Stimulated activated CD8-positive, alpha-beta memory T cell treated with anti-CD3 and anti-CD28 coated beads, Interleukin-2, amount 100 ng/mL, for 1 hour (primary cell): ENCODE measurements at places on chromosomes 7 and 10.

DNA sequence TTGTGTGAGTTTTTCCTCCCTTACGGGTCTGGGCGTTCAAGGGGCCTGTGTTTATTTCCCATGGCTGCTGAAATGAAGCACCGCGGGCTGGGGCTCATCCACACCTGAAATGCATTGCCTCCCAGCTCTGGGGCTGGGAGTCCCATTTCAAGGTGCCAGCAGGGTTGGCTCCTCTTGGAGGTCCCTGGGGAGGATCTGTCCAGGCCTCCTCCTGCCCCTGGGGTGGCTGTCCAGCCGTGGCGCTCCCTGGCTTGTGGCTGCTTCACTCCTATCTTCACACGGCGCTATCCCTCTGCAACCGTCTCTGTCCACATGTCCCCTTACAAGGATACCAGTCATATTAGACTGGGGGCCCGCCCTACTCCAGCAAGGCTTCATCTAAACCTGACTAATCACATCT, 41.1 kb upstream of the CNPY1 start:
- DNase-seq = no peak

DNA sequence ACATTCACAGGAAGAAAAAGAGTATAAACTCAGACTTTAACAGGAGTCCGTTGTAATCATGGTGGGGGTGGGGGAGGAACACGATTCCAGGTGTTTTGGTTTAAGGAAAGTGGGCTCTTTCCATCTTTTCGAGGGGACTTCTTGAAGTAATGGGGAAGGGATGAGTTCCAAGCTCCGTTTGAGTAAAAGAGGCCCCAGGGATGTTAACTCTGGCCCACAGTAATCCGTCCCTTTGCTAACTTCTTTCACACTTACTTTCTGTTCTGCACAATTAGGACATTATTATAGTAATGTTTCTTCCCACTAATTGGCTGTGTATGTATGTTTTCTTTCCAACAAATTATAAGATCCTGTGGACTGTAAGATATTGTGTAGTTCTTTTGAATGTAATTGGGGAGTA, 374.4 kb downstream of the BBS9 start:
- DNase-seq = no peak

- DNase-seq = no peak
Measured at GRCh38 chr7:100719523-100720278, 567 bp upstream of the EPO start.

GRCh38 chr7:90396420-90396819, 6.8 kb upstream of the CLDN12 start:
- DNase-seq = no peak

- no peak for DNase-seq
Measured at GRCh38 chr7:44167920-44168319, 21.3 kb downstream of the GCK start.

DNA sequence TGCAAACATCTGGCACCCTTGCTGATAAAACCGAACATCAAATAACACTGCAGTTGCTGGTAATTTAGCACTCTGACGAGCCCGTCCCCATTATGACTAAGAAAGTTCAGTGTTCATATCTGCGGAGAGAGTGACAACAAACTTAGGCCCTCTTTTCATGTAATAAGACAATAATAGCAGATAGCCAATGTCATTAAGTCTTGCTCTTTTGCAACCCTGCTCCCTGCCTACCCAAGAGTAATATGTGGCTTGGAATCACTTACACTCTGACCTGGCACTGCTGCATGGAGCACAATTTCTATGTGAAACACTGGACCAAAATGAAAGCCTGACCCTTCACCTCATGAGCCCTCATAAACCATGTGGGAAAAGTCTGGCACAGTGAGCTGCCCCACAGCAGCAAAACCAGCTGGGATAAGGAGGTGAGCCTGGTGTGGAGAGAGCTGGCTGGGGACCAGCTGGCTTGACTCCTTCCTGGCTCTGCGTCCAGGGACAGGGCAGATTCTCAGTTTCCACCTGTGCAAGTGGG, 86.5 kb downstream of the HIPK2 start:
- DNase-seq = no peak

DNA sequence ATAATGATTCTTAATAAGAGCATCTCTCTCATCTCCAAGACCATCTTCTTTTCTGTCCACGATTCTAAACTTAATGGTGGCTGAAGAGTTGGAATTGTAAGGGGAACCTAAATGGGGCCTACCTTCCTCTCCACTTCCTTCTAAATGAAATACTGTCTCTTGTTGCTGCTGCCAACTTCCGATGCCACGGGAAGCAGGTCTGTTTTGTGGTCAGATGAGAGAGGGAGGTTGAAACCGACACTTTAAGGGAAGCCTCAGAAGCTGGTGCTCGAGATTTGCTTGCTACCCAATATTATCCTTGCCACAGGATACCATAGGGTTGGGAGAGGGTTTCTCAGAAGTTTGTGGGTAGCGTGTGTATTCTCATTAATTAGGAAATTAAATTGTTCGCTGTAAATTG, 464.1 kb downstream of the SUGCT start:
- DNase-seq = no peak

GRCh38 chr10:31926765-31927564, 1.7 kb downstream of the ARHGAP12 start:
- no peak for DNase-seq

- no peak for DNase-seq
Measured at GRCh38 chr10:104092749-104093148, 7.1 kb upstream of the COL17A1 start.

DNA sequence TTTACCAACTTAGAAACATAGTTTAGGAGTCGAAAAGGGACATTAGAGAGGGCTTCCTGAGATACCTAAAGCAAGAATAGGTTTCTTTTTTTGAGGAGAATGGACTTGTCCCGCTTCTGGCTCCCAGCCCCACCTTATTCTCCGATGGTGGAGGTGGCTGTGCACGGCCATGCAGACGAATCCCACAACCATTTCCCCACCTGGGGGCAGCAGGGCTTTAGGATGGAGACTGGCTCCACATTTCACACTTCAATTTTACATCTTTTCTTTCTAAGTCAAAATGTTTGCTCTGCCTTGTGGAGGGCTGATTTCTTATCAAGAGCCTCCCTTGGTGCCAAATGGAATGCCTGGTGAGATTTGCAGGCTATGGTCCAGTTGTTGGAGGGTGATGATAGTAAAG, 118.5 kb downstream of the GLRX3 start:
- DNase-seq = no peak

GRCh38 chr10:131532745-131533341, 221.3 kb upstream of the TCERG1L start:
- no peak for DNase-seq

GRCh38 chr7:18179093-18179492, 151.4 kb upstream of the PRPS1L1 start:
- DNase-seq = no peak

- no peak for DNase-seq
Measured at GRCh38 chr10:124921261-124921660, 20.7 kb upstream of the ZRANB1 start.

DNA sequence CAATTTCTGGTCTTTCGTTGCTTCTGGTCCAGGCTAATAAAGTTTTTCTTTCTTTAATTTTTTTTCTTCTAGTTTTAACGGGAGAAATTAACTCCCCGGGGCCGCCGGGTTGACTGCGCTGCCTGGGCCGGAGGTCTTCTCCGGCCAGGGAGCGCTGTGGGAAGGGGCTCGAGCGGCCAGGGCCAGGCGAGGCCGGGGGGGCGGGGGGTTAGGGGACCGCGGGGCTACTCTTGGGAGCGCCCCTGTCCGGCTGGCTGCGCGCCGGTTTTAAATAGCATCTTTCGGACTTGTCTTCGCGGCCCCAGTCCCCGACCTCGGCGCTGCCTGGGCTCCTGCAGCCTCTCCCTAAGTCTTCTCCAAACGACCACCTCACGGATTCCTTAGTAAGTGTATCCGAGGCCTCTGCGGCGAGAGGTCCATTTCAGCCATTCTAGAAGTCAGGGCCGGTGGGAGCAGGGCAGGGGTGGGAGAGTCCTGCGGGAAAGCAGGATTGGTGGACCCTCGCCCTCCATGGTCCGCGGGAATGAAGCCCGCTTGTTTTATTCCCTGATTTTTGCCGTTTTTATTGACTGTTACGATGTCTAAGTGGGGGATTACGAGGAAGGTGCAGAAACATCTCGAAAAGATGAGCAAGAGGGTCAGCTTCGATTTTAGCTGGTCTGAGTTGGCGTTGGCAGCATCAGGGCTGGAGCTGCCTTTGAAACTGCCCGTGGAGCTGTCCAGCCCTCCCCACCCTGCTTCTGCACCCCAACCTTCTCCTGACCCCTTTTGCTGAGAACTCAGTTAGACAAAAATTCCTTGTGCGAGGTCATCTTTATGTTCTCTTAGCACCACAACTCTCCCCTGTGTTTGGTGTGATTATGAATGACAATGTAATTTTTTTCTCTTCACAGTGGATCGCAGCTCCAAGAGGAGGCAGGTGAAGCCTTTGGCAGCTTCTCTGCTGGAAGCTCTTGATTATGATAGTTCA, 555 bp downstream of the PHF14 start:
- no peak for DNase-seq

GRCh38 chr7:329691-330281, 39.8 kb downstream of the FOXL3 start:
- no peak for DNase-seq

GRCh38 chr7:155543011-155543876, 3.1 kb downstream of the CNPY1 start:
- no peak for DNase-seq

DNA sequence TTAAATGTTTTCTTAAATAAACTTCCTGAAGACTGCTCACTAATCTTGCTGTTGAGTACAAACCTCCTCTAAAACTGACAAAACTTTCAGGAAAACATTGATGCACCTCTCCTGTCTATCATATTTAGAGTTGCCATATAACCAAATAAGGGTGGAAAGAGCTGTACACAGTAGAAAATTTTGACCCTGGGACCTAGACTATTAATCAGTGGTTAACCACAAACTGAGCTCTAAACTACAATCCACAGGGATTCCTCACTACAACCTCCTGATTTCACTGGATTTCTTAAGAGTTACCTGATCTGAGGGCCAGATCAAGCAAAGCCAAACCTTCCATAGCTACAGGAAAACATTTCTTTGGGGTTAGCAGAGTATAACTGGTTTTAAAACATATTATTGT, 39.9 kb upstream of the WNT16 start:
- no peak for DNase-seq

DNA sequence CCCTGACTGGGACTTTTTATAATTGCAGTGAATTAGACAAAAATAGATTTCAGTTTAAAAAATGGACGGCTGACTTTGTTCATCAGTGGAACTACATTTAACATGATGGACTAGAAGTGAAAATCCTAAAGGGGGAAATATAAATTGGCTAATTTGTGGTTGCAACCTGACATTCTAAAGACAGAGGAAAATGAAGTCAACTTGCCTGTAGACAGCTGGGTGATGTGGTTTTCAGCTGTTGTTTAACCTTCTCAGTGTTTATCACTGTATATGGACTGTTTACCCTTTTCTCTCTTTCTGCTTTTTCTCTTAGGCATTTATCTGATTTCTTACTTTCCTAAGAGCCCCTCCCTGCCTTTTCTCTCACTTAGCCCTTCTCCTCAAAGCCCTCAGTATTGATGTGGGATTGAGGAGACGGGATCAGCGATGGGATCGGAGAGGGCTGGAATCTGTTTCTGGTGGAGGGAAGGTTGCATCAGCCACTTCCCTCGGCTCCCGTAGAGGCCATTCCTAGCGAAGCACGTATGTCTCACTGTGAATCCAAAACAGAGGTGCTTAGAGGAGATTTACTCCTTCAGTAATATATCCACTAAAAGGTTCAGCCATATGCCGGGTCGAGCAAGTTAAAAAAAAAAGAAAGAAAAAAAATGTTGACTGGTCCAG, 109.0 kb upstream of the KLF6 start:
- DNase-seq = no peak

DNA sequence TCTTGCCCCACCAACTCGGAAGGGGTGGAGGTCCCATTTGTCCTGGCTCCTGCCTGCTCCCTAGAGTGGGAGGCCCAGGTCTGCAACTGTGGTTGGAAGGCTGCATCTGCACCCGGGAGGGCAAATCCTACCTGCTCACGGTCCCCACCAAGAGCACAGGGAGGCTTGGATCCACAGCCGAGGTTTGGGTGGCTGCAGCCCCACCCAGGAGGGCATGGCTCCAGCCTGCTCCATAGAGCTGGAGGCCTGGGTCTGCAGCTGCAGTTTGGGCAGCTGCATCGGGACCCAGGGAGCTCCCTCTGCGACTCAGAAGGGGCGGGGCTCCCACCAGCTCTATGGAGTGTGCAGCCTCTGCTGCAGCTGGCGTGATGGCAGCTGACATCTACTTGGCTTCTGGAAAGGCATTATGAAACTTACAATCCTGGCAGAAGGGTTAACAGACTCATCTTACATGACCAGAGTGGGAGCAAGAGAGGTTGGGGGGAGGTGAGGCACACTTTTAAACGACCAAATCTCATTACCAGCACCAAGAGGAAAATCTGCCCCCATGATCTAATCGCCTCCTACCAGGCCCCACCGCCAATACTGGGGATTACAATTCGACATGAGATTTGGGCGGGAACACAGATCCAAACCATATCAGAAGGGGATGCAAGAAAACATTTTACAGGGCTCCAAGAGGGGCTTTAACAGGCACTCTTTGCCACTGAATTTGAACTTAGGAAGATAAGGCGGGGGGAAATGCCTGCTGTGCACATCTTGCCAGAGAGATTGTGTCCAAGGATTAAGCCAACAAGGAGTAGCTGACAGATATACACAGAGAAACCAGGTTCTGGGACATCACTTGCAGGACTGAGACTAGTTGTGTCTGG, 8.2 kb upstream of the BLVRA start:
- no peak for DNase-seq

GRCh38 chr7:29488977-29489376, 74.7 kb upstream of the PRR15 start:
- DNase-seq = no peak

DNA sequence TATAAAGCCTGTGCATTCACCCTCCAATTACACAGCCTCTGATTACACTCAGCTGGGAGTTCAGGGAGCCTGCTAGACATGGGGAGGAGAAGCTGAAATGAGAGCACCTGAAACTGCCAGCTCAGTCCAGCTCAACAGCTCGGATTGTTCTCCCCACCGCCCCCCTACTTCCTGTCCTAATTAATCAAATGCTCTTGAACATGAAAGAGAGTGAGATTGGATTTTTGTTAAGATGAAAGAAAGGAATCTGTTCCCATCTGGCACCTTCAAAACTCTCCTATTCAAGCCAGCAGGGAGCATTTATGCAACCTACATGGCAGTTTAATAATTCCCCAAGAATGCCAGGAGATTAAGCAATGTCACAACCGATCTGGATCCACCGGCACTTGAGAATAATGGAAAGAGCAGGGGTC, 98.0 kb downstream of the NPSR1 start:
- DNase-seq = no peak

GRCh38 chr7:25855854-25856782, 295.9 kb upstream of the NFE2L3 start:
- no peak for DNase-seq

- DNase-seq = no peak
Measured at GRCh38 chr10:63376560-63377304, 89.0 kb downstream of the JMJD1C start.

- no peak for DNase-seq
Measured at GRCh38 chr7:87413951-87414793, 61.3 kb downstream of the ABCB4 start.

DNA sequence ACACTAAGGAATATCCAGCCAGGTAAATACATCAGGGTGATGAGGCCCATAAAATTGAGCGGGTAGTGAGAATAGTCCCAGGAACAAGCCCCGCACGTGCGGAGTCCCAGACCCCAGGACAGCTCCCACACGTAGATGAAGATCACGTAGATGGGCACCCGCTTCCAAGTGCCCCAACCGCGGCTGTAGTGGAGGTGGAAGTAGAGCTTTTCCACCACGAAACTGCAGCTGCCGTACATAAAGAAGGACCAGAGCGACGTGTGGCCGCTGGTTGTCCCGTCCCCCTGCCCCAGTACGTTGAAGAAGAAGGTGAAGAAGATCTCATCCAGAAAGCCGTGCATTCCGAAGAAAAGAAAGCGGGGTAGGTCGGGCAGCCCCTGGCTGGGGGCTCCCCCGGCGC, 948 bp downstream of the TMEM229A start:
- DNase-seq = no peak
